Cerebellar nuclear complex (tissue), 1 donor: ENCODE measurements at places on chromosomes 16 and 17.

DNA sequence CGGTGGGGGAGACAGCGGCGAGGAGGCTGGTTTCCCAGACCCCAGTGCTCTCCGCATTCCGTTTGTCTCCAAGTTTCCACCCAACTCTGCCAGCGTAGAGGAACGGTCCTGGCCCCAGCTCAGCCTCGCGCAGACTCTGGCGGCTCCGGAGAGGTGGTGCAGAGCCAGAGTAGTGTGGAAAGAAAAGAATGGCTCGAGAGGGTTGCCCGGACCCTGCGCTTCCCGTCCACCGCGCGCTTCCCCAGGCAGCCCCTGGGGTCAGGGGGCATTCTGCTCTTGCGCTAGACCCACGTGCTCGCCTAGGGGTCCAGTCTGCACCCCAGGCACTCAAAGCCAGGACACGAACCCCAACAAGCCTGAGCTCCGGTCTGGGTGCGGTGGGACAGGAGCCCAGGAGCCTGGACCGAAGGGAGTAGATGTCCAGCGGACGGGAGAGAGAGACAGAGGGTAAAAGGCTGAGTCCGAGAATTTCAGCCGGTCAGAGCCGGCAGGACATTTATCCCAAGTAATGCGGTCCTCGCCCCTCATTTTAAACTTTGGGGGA lies 3.8 kb downstream of the PMP22 start:
- no peak for DNase-seq

GRCh38 chr17:1643999-1644492 lies 1.5 kb downstream of the SCARF1 start:
- no peak for DNase-seq

- DNase-seq: no peak
Measured at GRCh38 chr17:2421315-2422147, 20.7 kb upstream of the MNT start.

GRCh38 chr16:729768-730665 lies 3.1 kb downstream of the HAGHL start:
- no peak for DNase-seq

- DNase-seq: no peak
Measured at GRCh38 chr16:77344341-77344740, 90.5 kb downstream of the ADAMTS18 start.

DNA sequence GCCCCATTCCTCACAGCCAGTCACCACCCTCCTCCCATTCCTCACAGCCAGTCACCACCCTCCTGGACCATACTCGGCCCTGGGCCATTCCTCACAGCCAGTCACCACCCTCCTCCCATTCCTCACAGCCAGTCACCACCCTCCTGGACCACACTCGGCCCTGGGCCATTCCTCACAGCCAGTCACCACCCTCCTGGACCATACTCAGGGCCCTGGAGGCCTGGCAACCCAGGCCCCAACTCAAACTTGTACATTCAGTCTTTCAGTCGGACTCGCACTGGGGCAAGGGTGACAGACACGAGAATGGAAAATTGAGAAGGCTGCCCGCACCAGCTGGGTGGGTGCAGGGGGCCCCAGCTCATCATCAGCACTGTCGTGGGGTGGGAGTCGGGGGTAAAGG lies 30.4 kb upstream of the FOXK2 start:
- DNase-seq: no peak

DNA sequence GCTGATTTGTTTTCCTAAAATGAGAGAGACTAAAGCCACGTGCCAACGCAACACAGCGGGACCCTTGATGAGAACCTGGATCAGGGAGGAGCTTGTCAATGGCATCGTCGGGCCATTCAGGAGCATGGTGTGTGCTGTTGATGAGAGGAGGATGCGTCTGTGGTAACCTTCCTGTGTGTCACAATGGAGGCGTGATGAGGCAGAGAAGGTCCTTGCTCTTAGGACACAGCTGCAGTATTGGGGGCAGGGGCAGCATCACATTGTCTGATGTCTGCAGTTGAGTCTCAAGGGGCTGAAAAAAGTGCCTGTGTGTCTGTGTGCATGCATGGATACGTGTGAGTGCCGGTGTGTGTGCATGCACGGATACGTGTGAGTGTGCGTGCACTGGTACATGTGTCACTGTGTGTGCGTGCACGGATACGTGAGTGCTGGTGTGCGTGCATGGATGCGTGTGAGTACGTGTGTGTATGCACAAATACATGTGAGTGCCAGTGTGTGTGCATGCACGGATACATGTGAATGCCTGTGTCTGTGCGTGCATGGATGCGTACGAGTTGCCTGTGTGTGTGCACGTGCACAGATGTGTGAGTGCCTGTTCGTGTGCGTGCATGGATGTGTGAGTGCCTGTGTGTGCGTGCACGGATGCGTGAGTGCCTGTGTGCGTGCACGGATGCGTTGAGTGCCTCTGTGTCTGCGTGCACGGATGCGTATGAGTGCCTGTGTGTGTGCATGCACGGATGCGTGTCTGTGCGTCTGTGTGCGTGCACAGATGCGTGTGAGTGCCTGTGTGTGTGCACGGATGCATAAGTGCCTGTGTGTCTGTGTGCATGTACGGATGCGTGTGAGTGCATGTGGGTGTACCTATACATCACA lies 39.3 kb downstream of the BAIAP2 start:
- no peak for DNase-seq

GRCh38 chr17:63571632-63572310 lies 21.5 kb downstream of the DCAF7 start:
- DNase-seq: no peak

GRCh38 chr16:2209258-2210008 lies 1.2 kb downstream of the BRICD5 start:
- DNase-seq: no peak

DNA sequence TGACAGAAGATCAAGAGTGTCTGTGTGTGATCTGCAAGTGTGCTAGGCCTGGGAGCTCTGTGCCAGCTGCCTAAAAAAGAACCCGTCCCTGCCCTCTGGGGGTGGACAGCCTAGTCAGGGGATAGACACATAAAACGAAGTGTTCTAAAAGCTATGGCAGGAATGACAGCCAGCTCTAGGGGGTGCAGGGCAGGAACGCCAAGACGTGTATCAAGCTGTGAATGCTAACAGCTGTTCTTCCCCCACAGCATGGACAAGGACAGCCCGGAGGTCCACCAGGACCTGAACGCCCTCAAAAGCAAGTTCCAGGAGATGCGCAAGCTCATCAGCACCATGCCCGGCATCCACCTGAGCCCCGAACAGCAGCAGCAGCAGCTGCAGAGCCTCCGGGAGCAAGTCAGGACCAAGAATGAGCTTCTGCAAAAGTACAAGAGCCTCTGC lies 5.1 kb downstream of the RASD1 start:
- no peak for DNase-seq

GRCh38 chr17:73142872-73143381 lies 21.9 kb upstream of the SSTR2 start:
- DNase-seq: no peak

DNA sequence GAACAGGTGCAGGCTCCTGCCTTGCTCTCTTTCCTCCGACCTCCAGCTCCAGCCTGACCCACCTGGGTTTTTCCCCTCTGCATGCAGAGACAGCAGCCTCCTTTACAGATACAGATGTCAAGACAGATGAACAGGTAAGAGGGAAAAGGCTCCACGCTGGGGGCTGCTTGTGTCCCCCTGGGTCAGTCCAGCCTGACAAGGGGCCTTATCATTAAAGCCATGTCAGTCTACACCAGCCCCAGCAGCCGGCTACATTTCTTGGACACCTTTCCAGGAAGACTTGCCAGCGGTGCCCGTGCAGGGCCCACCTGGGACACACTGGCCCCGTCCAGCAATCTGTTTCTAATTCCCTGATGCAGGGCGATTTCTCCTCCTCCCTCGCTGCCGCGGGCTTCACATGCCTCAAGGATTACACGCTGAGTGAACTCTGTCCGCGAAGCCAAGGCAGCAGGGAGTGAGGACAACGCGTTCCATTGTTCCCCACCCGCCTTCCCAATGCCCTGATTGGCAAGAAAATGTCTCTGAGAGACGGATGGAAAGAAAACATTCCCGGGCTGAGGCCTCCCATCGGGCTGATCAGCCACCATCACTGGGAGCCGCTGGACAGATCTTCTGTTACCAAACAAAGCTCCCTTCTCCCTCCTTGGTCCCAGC lies 184.7 kb downstream of the C16orf95 start:
- no peak for DNase-seq

- DNase-seq: no peak
Measured at GRCh38 chr17:17112628-17113200, 70.5 kb downstream of the MPRIP start.

DNA sequence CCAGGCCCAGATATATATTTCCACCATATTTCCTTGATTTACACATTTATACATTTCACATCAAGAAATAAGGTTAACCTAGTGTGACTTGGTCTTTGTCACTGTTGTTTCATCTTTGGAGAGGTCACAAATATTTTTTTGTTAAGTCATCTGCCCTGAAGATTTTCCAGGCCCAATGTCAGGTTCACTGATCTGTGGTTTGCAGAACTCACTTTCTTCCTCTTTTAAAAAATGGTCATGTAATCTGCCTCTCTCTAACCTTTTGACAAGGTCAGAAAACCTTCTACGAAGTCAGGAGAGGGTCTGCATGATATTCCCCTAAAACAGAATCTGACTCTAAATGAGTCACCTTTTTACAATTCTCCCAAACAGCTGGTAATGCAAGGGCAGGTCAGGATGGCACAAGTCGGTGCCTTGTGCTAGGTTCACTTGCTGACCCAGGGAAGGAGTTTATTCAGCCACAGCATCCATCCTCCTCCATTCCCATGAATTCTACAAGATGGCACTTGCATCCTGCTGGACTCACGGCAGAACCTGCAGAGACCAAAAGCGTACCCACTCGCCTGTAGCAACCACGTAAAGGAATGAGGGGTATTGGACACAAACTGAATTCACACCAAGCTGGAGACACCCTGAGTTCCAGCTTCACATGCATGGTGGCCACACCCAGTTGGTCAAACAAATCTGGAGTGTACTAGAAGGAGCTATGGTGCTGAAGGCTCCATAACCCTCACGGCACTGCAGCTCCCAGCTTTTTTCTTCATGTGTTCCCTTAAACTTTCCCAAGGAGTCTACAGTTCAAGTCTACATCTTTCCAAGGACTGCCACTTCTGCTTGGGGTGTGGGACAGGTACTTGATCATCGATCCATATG lies 1.6 kb upstream of the KIAA0513 start:
- DNase-seq: no peak

- no peak for DNase-seq
Measured at GRCh38 chr17:50265212-50265611, 9.1 kb upstream of the TMEM92 start.
